ENCODE measurements at places on chromosomes 6 and 20.

DNA sequence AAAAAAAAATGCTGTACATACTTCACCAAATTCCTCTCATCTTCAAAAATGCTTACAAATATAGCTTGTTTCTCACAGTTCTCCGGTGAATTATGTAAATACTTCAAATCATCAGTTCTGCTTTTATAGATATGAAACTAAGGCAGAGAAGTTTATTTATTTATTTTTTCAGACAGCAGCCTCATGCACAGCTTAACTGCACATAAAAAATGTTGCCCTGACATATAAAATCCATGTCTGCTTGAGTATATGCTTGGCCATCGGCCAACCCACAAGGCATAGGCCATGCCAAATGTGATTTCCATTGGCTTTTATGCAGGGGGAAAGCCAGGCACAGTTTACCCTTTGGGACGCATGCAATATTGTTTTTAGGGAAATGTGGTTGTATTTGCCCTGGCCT is 57.3 kb upstream of the PHACTR2 start:
- DNase-seq, result peak; percentile 23

DNA sequence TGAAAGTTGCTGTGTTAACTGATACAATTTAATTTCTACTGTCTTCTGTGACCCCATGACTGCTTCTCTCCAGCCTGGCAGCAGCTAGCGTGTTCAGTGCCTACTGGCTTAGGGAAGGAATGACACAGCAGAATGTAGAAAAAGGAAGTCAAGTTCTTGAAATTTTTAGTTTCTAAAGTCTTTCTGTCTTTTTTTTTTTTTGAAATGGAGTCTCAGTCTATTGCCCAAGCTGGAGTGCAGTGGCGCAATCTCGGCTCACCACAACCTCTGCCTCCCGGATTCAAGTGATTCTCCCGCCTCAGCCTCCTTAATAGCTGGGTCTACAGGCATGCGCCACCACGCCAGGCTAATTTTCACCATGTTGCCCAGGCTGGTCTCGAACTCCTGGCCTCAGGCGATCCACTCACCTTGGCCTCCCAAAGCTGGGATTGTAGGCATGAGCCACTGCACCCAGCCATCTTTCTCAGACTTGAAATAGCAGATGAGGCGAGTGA is 39.3 kb downstream of the PCNA start:
- DNase-seq, result no peak

DNA sequence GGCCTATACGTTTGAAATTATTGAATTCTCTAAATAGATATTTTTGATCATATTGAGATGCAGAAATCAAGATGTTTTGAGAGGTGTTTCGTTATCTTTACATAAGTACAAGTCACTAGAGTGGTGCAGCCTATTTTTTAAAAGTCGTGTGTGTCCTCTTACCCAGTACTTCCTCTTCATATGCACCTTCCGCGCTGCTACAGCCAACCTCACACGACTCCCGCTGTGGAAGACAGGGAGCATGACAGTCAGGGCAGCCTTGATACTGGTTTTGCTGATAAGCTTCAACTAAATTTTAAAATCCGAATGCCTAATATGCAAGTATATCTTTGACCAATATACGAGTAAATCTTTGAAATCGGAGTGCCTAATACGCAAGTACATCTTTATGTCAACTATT is 16.3 kb downstream of the ROS1 start:
- DNase-seq, result no peak

DNA sequence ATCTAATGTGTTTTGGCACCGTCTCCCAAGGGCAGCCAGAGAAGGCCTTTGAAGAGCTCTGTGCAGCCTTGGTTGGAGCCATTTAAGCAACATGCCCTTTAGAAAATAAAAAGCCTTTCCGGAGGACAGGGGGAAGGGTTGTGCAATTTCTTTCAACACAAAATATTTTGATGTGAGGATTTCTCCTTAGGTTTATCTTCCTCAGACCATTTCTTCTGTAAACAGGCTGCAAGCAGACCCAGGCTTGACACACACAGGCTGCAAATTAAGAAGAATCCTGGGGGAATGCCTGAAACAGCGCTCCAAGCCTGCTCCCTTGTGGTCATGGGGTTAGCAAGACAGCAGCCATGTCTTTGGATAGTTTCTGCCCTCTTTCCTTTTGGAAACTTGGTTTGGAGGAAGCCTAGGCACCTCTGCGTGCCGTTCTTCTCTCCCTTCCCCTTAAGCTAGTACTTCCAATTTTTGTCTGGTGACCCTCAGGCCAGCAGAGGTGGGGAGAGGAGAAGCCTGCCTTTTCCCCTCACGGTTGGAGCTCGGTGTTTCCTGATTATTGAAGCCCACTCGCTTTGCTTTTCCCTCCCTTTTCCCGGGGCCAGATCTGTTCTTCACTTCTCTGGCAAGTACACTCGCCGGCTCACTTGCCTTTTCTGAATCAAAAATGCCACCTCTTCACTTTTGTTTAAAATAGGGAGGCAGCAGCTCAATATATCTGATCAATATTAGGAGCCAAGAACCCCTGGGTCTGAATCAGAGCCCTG is 39.6 kb upstream of the NOX3 start:
- no peak for DNase-seq

GRCh38 chr6:32980488-32981038 is 12.2 kb downstream of the BRD2 start:
- no peak for DNase-seq

Data from LNCaP clone FGC (cell line).